ENCODE measurements at places on chromosomes 1 and 21.

DNA sequence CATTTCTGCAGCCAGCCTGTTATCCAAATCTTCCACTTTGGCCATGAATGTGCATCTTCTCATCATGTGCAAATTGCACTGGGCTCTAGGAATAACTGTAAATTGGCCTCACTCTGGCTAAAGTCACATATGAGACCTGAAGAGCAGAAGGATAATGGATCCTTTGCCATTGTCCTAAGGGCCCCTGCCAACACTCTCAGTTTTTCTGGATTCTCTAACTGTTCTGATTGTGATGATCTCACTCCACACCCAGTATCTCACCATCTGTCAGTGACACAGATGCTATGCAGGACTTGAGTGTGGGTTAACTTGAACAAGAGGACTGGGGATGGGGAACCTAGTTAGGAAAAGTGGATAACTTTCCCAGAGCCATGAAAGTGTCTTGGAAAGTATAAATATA, 8.5 kb upstream of the FYB2 start:
- DNase-seq = no peak

DNA sequence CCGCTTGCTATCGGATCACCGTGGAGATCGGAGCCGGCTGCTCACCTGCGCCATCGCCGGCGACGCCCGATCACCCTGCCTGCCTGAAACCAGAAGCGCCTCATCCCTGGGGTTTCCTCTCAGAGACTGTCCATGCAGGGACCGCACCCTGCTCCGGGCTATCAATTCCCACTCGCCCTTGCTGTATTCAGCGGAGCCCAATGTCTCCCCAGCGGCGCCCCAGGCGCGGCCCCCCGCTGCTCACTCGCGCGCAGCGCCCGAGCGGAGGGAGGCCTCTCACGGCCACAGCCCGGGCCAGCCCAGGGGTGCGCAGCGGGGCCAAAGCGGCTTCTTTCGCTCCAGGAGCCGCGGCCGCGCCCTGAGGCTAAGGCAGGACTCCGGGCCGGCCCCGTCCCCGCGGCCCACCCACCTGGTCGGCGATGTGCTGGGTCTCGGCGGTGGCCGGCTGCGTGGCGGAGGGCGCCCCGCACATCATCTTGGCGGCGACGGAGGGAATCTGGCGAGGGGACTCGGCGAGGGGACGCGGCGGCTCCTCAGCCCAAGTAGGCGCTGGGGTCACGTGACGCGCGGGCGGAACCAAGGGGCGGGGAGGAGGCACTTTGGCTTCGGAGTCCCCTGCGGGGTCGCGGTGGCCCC, at the start of gene CSTB:
Gene CSTB (minus strand): TSS at position 514 of the 636 bp plus-strand sequence. CDS start 39 bp downstream, at position 475.
- DNase-seq = peak; percentile 86

DNA sequence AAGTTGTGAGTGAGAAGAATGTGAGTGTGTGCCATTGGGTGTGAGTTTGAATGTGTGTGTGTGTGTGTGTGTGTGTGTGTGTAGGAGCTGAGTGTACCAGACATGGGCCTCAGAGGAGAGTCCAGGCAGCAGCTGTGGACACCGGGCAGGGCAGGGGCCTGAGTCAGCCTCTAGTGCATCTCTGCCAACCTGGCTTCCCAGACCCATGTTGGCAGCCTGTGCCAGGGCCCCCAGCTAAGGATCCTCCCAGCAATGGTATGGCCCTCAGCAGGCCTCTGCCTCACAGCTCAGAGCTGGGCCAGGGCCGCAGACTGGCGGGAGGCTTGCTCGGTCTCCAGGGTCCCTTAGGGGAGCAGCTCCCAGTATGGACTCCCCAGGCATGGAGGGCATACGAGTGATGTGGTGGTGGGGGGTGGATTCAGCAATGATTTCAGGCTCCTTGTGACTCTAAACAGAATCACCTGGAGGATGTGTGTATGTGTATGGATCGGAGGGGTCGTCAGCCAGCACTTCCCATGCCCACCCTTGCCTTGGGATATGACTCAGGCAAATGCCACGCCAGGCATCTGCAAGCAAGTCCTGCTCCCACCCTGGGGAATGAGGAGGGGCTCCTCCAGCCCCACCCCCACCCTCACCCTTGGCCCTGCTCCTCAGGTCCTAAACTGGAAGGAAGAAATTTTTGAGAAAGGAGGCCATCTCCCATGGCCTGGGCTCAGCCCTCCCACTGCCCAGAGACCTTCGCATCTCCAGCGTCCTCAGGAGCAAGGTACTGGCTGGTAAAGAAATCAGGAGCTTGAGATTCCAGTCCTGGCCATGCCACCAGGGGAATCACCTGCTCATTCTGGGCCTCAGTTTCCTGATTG, 1.8 kb upstream of the FOXO6 start:
- no peak for DNase-seq

DNA sequence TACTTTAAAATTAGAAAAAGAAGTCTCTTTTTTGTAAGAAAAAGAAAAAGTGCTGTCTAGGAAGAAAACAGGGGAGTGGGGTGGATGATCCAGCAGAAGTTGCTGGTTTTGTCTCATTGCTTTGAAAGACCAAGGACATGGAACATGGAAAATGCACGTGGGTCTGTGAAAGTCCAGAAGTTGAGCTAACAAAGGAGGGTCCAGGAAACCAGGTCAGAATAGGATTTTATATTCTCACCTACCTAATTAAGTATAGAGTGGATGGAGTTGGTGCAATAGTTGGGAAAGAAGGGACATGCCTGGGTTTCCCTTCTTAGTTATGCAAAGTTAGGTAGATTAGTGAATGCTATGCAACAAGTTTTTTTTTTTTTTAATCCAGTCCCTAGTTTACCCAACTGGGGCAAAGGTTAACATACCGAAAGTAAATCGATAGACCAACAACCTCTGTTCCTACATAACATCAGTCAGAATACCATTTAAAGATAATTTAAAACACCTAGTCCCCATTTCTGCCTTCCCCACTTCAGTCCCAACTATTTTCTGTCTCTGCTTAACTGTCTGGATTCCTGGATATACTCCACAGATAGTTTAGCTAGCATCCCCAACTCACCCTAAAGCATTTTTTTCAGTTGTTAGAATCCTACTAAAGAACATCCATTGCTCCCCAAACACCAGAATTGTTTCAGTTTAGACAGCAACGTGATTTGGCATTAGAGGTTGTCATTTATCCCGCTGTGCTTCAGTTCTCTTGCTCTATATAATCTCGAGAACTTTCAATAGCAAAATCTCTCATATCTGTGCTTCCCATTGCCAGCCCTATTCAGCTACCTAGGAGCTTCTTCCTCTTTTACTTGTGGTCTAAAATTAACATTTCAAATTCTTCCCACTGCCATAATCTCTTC, 105.7 kb upstream of the PLPPR5 start:
- DNase-seq = no peak

- DNase-seq = no peak
Observed at GRCh38 chr1:185156288-185156853, 382 bp downstream of the TRMT1L start.

DNA sequence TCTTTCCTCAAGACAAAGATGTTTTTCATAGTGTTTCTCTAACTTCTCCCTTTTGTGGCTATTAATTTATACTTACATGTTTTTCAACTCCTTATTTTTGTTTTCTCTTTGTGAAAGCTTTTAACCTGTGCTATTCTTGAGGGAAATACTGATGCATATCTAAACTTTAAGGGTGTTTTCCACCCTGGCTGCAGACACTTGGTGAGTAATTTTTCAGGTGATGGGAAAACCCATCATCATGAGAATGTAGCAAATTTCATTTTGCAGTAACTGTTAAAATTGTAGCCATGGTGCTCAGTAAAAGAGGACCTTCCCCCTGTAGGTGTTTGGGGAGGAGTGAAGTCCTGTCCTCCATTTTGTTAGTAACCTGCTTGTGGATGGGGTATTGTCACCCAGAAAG, 124.2 kb downstream of the LIPI start:
- DNase-seq = no peak

DNA sequence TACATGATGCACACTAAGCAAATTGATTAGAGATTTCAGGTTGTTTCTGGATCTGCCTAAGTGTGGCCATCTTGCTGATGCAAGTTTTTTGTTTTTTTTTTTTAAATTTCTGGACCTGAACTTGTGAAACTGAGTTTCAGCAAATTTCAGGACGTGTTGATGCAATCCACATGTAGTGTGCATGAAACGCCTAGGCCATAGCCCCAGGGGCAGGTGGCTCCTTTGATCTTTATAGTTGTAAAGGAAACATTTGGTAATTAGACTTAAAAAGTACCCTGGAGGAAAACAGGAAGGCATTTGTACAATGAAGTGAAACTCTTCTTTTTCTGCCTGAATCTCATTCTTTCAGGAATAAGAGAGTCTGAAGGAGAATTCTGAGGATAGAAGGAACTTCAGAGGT, 162.2 kb upstream of the LHX8 start:
- DNase-seq = no peak

DNA sequence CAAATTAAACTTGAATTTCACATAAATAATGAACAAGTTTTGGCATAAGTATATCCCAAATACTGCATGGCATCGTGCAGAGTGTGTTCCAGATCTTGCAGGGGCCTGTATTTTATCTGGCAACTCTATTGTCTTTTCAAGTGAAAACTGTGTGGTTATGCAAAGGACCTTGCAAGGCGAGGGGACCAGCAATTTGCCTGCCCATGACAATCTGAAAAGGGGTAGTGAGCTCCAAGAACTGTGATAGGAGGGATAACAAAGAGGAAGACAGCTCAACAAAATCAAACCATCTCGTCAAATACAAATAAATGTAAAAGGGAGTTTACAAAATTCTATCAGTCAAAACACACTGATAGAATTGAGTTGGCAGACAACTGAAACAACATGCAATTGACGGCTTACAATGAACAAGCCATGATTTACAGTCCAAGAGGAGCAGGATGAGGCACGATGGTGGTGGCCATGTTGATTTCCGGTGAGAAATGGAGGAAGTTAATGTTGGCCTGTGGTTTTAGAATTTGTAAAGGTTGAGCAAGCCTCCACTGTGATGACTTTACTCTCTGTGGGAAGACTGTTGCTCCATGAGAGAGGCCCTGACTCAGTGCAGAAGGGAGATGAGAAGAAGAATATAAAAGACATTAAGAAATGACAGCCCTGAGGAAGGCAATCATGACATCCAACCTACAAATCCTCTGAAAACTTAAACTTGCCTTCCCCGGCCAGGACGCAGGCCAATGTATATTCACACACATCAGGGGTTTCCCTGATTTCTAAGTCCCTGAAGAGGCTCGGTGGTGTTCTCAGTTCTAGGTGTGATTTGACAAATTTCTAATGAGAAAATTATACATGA, 132.2 kb downstream of the ADSS2 start:
- no peak for DNase-seq

GRCh38 chr1:40653851-40654537, 11.5 kb downstream of the RIMS3 start:
- DNase-seq = peak; percentile 14

DNA sequence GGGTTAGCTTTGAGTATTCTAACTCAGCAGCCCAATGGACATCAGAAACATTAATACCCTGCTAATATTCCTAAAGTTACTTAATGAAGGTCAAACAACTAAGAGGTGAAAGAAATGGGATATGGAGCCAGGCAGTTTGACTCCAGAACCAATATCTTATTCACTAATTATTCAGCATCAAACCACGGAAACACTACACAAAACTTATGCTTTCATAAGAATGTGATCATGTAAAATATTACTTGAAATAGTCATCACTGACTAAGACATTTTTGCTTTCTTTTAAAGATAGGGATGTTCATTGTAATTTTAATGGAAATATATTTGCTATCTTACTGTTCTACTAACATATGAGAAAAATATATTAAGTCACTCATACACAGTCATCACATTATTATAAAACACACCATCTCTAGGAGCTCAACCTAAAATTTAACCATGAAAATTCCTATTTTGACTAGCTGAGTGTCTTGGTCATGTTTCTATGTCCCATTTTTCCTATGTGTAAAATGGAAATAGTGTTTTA, 240.9 kb downstream of the KCTD3 start:
- no peak for DNase-seq

DNA sequence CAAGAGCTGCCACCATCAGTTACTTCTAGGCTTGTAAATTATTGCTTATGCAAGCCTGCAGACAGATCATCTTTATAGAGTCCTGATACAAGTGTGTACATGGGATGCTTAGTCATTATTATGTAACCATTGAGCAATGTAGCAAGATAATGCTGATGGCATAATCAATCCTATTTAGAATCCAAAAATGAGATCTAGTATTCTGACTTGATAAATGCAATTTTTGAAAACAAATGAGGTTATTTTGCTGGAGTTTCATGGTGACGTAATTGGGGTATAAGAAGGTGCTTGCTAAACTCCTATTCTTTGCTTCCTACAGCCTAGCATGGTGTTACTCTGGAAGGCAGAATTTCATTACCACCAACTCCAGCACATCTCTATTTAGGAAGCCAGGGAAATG, 801.7 kb upstream of the PRMT6 start:
- no peak for DNase-seq

- DNase-seq = no peak
Observed at GRCh38 chr1:225921734-225922709, 2.0 kb downstream of the PYCR2 start.

GRCh38 chr1:245380790-245381535, 226.2 kb downstream of the KIF26B start:
- no peak for DNase-seq
